NCI-H2171 treated with DMSO at 0.1 percent for 48 hours (cell line): ENCODE measurements at places on chromosomes 2 and 18.

DNA sequence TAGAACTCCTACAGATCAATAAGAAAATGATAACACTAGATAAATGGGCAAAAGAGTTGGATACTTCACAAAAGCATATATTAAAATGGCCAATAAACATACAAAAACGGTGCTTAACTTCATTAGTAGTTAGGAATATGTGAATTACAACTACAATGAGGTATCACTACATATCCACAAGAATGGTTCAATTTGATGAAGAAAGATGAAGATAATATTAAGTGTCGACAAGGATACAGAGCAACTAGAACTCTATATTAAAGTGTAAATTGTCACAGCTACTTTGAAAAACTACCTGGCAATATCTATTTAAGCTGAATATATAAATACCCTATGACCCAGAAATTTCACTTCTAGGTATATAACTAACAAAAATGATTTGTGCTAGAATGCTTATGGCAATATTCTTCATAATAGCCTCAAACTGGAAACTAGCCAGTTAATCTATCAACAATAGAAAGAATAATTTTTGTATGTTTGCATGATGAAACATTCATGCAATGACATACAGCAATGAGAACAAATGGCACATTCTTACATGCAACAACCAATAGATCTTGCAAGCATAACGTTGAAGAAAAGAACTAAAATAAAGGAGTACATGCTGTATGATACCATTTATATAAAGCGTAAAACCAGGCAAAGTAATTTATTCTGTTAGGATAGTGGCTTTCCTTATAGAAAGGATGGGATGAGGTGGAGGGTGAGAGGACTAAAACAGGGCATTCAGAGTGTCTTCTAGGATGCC is 290.2 kb upstream of the SESTD1 start:
- no peak for DNase-seq

GRCh38 chr2:12452185-12452584 is 264.6 kb upstream of the TRIB2 start:
- DNase-seq = no peak

DNA sequence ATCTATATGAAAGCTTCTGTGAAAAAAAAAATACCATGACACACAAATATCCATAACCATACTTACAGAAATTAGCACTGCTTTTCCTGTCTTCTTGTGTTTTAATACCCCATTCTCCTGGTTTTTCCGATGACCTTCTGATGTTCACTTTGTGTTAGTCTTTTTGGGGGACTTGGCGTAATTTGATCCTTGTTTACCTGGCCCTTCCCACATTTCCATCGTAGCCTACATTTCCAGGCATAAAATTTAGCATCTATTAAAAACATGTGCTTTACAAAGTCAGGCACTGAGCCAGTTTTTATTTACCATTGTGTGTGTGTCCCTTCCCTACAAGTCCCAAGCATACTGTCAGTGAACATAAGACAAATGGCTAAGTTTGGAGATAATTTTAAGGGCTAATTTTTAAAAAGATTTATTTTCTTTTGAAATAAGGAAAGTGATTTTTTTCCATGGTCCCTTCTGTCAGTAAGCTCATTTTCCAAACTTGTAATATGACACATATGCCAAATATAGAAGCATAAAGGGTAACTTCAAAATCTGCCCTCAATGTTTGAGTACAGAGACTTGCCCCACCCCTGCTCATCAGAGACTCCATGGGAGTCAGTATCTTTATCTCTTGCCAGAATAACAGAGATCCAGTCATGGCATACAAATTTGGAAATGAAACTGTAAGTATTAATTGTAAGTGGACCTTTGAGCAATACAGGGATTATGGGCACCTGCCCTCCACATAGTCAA is 27.3 kb downstream of the SESTD1 start:
- DNase-seq = peak; percentile 84

GRCh38 chr2:105924271-105924670 is 179.6 kb downstream of the NCK2 start:
- DNase-seq = no peak

DNA sequence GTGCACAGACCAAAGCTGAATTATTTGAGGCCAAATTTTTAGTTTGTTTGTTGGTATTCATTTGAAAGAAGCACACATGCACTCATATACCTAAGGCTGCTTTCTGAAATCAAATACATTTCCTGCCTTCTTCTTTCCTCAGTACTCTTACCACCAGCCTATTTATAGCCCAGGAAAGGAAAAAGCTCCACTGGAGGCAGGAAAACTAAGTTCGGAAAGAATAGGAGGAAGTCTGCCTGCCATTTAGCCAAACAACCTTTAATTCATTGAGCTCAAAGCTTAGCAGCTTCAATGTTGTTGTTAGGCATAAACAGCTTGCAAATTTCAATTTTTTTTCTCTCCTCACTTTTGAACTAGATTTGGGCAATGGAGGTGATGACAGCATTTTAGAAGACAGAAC is 40.4 kb upstream of the RASGRP3 start:
- no peak for DNase-seq

GRCh38 chr2:21981127-21981526 is 857.4 kb downstream of the TDRD15 start:
- no peak for DNase-seq

GRCh38 chr2:195658541-195658890 is 1.5 kb downstream of the SLC39A10 start:
- peak; percentile 68 for DNase-seq

- no peak for DNase-seq
Measured at GRCh38 chr2:207974216-207974605, 51.1 kb downstream of the PLEKHM3 start.

GRCh38 chr2:201923436-201924328 is 110.0 kb upstream of the FZD7 start:
- no peak for DNase-seq

GRCh38 chr2:169513094-169513493 is 3.6 kb downstream of the KLHL41 start:
- no peak for DNase-seq

DNA sequence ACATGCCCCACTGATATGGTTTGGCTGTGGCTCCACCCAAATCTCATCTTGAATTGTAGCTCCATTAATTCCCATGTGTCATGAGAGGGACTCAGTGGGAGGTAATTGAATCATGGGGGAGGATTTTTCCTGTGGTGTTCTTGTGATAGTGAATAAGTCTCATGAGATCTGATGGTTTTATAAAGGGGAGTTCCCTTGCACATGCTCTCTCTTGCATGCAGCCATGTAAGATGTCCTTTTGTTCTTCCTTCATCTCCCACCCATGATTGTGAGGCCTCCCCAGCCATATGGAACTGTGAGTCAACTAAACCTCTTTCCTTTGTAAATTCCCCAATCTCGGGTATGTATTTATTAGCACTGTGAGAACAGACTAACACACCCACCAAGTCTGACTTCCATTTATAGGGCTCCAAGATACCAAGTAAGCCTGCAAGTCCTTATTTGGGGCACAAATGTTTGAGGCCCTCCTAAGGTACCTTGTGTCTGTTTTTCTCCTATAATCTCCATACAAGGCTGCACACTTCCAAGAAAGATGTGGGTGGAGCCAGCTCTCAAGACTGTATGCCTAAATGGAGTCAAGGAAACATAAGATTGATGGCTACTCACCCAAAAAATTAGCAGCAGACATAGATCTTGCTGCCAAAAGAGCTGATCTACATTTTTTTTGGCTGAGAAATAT is 364.7 kb downstream of the TXNL1 start:
- no peak for DNase-seq

- DNase-seq = no peak
Measured at GRCh38 chr2:100285011-100285410, 37.3 kb downstream of the LONRF2 start.

DNA sequence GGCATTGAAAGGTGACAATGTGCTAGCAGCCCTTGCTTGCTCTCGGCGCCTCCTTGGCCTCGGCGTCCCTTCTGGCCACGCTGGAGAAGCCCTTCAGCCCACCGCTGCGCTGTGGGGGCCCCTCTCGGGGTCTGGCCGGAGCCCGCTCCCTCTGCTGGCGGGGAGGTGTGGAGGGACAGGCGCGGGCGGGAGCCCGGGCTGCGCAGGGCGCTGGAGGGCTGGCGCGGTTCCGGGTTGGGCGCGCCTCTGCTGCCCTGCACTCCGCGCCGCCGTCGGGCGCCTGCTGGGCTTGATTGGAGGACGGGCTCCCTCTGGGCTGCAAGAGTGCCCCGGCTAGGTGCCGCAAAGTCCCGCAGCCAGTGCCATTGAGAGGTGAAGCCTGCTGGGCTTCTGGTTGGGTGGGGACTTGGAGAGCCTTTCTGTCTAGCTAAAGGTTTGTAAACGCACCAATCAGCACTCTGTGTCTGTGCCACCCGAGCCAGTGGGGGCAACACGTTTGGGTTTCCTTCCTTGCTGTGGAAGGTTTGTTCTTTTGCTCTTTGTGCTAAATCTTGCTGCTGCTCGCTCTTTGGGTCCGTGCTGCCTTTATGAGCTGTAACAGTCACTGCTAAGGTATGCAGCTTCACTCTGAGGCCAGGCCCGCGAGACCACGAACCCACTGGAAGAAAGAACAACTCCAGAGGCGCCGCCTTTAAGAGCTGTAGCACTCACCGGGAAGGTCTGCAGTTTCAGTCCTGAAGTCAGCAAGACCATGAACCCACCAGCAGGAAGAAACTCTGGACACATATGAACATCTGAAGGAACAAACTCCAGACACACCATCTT is 14.8 kb upstream of the IMP4 start:
- no peak for DNase-seq

DNA sequence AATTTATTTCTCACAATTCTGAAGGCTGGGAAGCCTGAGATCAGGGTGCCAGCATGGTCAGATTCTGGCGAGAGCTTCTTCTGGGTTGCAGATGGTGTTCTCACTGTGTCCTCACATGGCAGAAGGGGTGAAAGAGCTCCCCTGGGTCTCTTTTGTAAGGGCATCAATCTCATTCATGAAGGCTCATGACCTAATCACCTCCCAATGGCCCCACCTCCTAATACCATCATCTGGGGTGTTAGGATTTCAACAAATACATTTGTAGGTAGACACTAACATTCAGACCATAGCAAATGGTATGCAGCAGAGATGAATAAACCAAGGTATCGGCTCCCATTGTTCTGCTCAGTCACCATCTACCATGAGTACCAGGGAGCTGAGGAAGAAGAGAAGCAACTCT is 32.7 kb downstream of the YPEL5 start:
- no peak for DNase-seq

- DNase-seq = no peak
Measured at GRCh38 chr2:95010126-95010525, 15.4 kb upstream of the MAL start.

- no peak for DNase-seq
Measured at GRCh38 chr2:61807036-61807757, 46.7 kb downstream of the FAM161A start.

- no peak for DNase-seq
Measured at GRCh38 chr18:47582093-47582492, 330.6 kb upstream of the SKOR2 start.

- DNase-seq = no peak
Measured at GRCh38 chr2:166468124-166469024, 25.7 kb downstream of the SCN7A start.

GRCh38 chr2:75564713-75565359 is 4.1 kb upstream of the EVA1A start:
- no peak for DNase-seq

DNA sequence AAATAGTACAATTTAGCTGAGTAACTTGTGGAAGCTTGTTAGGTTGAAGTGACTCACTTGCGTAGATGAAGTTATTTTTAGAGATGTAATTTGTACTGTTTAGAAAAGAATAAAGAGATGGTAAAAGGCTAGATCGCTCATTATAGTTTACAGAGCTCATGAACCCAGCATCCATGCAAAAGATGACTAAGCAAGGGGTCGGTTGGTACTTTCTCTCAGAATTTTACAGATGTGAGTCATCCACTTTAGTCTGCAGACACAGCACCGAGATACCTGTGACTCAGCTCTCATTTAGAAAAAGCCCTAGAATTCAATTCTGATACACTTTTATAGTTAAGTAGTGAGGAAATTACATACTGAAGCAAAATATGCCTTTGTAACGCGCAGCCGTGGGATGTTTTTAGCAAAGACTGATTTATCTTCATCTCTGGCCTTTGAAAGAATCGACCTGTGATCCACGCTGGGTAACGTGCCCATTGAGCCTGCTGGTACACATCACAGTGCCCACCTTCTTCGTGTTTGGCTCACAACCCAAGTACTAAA is 116.5 kb upstream of the FOSL2 start:
- DNase-seq = no peak

- DNase-seq = no peak
Measured at GRCh38 chr2:88754585-88755320, 63.3 kb downstream of the RPIA start.

DNA sequence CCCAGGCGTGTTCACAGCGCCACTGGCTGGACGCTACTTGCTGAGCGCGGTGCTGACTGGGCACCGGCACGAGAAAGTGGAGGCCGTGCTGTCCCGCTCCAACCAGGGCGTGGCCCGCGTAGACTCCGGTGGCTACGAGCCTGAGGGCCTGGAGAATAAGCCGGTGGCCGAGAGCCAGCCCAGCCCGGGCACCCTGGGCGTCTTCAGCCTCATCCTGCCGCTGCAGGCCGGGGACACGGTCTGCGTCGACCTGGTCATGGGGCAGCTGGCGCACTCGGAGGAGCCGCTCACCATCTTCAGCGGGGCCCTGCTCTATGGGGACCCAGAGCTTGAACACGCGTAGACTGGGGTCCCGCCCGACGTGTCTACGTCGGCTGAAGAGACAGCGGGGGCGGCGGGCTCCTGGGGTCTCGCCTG is 891 bp upstream of the KHK start:
- DNase-seq = peak; percentile 49

GRCh38 chr18:25146512-25146910 is 205.5 kb downstream of the ZNF521 start:
- DNase-seq = no peak

DNA sequence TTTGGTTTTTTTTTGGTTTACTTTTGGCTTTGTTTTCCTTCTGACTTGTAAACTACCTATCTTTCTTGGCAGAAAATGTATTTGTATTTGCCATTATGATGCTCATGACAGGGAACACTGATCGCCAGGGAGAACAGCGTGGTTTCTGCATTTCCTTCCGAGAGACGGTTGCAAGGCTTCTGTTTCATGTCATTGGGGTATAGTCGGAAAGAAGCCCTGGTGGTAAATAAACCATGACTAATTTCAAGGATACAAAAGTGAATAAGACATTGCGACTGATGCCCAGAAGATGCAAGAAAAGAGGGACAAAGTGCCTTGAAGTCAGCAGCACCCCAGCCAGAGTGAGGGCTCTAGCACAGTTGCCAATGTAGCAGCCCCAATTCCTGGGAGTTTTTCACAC is 4.2 kb upstream of the CAPN14 start:
- DNase-seq = no peak

DNA sequence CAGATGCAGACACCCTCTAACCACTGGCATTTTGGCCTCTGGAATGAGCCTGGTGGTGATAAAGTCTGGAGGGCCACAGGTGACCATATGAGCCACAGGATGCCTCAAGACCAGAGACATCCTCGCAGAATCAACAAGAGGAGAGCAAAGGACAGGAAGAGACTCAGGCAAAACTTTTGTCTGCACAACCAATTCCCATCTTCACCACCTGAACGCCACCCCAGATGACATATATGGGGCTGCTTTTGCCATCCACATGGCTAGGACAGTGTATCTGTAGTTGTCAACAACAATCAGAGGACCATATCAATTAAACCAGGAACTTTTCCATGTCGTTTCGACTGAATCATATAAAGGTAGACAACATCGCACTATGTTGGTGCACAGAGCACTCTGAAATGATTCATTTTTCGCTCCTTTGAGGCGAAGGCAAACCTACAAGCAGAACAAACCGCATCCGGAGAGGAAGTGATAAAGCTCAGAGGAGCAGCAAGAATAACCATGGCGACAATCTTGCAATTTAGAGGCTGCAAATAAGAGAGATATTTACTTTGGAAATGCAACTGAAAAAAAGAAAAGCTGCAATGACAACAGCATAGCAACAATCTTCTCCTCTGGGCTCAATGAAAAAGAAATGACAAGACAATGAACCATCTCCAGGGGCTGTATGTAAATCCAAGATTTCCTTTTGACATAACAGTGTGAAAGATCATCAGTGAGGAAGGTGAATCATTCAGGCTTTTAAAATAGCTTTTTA is 204.5 kb downstream of the ARL4C start:
- DNase-seq = no peak
